ENCODE measurements at places on chromosomes 4 and X.

- no peak for DNase-seq
These were observed at the start of gene TLR10 for GRCh38 chr4:38782452-38783108. TLR10 (minus strand) TSS chr4:38782990; CDS start chr4:38775590, 7,400 bp downstream.

- DNase-seq: no peak
These were observed 58.4 kb upstream of the CBR4 start for GRCh38 chr4:169068423-169068822.

DNA sequence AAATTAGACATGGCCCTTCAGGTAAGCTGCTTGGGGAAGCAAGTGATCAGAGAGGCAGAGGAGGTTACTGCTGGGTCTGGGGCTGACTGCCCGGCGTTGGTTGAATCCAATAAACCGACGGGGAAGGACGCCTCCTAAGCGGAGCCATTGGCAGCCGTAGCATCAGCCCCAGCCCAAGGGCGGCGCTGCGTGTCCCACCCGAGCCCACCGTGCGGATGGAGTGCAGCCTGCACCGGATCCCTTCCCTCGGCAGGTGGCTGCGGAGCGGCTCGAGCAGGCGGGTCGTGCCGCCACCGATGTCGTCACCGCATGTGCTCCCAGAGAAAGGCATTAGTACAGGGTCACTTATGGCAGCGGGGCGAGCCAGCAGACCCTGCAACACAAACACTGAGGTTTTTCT, 82.1 kb downstream of the ALPK1 start:
- no peak for DNase-seq

DNA sequence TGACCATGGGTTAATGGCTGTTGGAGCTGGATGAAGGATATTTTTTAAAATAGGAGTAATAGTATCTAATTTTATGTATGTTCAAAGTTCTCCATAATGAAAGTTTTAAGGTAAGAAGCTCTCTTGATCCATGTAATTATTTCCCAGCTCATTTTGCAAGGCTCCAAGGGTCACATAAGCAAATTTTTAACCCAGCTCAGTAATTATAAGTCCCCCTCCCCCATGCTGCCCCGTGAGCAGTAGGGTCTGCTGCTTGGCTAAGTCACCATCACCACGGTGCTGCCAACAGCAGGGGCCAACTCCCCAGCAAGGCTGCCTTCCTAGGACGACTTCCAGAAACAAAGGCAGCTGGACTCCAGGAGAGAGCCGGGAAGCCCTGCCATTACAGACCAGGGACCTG, 340.0 kb downstream of the FBXW7 start:
- DNase-seq: no peak

GRCh38 chr4:110197529-110198042, 829 bp downstream of the ELOVL6 start:
- DNase-seq: peak; percentile 27

GRCh38 chrX:46637938-46638337, 64.4 kb downstream of the CHST7 start:
- DNase-seq: no peak

- DNase-seq: no peak
These were observed 24.4 kb upstream of the JAKMIP1 start for GRCh38 chr4:6224735-6225134.

DNA sequence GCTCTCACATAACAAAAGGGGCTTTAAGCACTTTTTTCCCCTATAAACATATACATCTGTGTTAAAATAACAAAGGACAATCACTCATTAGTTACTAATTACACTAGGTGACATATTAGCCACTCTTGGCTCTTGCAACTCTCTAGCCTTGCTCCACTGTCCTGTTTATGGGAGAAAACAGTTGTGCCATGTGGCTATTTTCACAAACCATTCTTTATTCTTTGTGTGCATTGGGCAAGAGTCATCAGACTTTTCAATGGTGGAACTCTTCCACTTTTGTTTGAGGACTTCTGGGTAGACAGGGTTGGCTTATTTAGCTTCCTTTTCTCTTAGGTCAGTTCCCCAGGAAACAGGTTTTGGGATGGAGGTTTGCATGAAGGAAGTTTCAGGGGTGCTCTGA, 16.0 kb upstream of the FAM149A start:
- no peak for DNase-seq

GRCh38 chr4:131337936-131338335, 1811.2 kb upstream of the PCDH10 start:
- DNase-seq: no peak

DNA sequence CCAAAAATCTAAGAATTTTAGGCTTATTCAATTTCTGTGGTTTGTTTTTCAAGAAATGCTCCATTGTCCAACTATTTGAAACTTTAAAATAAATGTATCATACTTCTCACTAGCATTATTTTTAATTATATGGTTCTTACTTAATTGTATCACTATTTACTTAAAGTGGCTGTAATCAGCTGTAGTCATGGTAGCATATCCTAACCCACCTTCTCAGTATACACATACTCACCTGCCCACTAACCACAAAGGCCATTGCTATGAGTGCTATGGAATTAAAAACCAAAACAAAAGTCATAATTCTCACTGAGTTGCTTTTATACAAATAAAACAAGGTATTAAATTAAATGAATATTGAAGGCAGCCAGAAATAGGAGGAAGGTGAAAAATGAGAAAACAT, 5.0 kb downstream of the FBXO8 start:
- DNase-seq: no peak

DNA sequence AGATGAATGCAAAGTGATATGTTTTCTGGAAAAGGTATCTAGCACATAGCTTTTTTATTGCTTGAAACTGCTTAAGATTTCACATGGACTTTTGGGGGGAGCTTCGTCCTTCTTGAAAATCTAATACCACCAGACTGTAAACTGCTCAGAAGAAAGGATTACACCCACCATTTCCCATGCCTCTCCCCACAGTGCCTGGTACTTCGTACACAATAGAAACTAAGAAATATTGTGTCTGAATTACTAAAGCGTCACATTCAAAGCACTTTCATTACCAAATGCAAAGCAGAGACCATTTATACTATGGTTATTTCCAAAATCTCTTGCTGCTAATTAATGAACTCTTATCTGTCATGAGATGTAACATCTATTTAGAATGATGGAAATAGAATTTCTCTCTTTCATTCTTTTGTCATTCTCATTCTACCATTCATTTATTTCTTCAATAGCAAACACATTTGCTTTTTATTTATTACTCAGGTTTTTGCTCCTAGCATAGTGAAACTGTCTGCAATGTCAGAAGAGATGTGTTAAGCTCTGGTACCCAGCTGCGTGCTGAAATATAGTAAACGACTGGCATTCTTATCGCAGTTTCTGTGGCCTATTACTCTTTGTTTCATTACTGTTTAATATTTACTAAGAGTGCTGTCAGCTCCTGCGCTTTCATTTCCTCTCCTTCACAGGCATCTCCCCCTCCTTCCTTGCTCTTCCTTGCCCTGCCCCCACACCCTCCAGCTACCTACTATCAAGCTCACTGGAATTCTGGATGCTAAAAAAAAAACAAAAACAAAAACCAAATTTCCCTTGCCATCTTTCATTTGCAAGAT, 51.4 kb upstream of the RAPGEF2 start:
- peak; percentile 30 for DNase-seq

- DNase-seq: no peak
These were observed 77.3 kb downstream of the PHEX start for GRCh38 chrX:22109442-22109841.

DNA sequence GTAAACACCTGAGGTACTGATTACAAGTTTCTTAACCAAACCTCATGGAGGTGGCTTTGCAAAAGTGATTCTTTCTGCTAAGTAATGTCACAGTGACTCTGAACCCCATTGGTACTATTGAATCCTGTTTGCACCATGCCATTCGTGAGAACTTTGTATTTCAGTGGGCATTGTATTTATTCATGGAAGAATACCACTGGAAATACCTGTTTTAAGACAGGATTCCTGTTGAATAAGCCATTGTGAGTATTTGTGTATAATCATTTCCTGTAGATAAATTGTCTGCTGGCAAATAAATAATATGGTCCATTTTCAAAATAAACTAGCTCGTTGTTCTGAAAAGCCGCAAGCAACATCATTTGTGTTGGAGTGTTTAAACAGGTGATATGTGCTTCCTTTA, 136.4 kb upstream of the GUCY1A1 start:
- DNase-seq: no peak

- DNase-seq: no peak
These were observed 779.0 kb upstream of the INTU start for GRCh38 chr4:126853715-126854114.

DNA sequence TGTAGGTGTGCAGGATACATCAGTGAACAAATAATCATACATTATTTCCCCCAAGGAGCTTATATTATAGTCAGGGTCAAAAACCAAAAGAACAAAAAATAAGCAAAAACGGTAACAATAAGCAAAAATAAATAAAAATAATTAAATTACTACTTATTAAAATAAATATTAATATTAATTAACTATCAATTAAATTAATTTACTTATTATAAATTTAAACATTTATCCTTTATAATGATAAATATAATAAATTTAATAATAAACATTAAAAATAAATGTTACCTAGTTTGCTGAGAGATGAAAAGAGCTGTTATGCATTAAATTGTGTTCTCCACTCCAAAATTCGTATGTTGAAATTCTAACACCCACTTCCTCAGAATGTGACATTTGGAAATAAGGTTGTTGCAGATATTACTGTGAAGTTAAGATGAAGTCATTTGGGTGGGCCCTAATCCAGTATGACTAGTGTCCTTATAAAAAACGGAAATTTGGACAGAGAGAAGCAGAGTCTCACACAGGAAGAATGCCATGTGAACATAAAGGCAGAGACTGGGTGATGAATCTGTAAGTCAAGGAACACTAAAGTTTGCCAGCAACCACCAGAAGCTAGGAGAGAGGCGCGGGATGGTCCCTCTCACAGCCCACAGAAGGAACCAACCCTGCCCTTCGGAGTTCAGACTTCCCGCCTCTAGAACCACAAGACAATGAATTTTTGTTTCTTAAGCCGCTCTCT, 67.2 kb upstream of the IBSP start:
- no peak for DNase-seq

DNA sequence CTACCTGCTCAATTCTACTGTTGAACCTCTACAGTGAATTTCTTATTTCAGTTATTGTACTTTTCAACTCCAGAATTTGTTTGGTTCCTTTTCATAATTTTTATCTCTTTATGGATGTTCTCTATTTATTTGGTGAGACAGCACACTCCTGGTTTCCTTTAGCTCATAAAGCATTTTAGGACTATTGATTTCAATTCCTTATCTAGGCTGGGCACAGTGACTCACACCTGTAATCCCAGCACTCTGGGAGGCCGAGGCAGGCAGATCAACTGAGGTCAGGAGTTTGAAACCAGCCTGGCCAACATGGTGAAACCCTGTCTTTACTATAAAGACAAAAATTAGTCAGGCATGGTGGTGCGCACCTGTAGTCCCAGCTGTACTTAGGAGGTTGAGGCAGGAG, 57.7 kb downstream of the THOC2 start:
- DNase-seq: no peak

DNA sequence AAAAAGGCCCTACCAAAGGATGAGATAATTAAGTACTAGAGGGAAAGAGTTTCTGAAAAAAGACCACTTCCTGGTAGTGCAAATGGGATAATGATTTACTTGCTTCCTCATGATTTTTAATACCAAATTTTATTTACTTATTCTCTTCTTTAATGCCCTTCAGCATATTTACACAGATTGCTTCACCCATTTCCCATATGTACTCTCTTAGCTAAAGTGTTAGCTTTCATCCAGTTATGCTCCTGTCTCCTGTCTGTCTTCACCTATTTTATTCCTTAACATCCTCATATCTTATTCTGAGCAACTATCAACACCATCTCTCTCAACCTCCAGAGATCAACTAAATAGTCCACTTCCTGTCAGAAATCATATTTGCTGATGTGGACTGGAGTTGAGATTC, 183.2 kb upstream of the HS3ST1 start:
- no peak for DNase-seq

- DNase-seq: no peak
These were observed 199.9 kb upstream of the ATP6AP2 start for GRCh38 chrX:40380655-40381488.

GRCh38 chr4:101175896-101176676, 171.2 kb downstream of the PPP3CA start:
- no peak for DNase-seq

- DNase-seq: no peak
These were observed 137.9 kb downstream of the GRIA2 start for GRCh38 chr4:157358439-157358838.

DNA sequence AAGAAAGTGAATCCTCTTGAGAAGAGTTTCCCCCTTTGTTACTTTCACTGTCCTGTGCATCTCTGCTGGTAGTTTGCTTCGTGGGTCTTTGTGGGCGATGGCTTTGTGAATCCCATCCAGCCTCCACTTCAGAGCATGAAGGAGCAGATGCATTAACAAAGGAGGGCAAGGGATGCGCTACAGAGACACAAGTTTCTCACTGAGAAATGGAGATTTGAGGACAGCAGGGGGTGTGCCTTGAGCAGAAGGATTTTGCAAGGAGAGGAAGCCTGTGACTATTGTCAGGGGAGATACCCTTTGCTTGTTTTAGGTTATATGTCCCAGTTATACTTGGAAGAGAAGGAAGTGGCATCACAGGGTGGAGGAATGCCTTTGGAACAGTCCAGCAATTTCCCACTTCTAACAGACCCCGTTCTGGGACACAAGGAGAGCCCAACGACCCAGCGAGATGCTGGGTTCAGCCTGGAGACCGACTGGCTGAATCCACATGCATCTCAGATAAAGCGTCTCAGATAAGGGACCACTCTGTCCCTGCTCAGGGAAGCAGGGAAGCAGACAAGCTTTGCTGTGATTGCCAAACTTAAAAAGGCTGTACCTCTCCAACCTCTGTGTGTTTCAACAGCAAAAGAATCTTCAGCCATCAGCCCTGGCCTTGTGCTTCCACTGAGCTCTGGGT, 314.6 kb upstream of the GATB start:
- no peak for DNase-seq

DNA sequence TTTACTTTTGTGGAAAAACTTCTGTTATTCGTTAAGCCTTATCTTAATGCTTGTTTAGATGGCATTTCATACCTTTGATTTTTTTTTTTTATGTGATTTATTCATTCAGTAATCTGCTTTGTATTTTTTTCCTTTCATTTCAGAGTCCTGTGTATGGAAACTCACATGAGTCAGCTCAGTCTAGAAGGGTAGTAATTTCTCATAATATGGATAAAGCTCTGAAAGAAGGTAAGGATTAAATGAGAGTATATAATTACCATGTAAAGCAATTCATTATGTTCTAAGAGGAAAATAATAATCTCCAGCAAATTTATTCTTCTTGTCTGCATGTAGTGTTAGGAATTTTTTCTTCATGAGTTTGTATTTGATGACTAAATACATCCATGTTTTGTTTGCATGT, 37.8 kb downstream of the SNX25 start:
- no peak for DNase-seq

DNA sequence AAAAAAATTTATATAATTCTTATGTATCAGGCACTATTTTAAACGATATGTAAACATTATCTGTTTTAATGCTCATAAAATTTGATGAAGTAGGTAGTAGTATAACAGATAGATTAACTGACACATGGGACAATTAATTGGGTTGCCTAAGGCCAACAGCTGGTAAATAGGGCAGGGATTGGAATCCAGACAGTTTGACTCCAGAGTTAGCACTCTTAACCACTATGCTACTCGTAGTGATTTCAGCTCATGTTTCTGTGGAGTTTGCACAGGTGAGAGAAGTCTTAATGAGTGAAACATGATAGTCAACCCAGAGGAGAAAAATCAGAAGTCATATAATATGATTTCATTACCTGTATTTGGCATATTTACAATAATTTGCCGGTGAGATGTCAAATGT, 126.0 kb upstream of the WDFY3 start:
- DNase-seq: no peak

All from GM12891 (cell line).